Mesendoderm (in vitro differentiated cells): ENCODE measurements at places on chromosomes 12 and 14.

DNA sequence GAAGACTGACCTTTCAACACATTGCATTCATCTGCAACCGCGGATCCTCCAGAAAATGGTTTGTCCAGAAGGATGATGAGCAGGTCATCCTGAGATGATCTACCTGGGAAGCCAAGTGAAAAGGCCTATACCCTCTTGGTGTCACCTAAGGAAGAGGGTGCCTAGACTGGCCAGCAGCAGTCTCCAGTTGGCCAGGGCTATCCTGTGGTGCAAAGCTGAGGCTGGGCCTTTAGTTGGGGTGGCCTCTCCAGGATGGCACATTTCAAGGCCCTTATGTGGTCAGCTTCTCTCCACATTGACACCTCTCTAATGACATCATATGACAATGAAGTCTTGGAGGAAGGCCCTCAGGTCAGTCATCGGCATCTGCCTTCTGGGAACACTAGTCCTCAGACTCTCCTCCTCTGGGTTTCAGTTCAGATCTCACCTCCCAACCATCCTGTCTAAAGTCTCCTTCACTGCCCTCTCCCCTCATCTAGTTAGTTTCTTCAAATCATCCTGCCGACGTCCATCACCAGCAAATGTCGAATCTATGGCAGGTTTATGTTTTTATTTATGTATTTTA lies 3.3 kb upstream of the SLC22A17 start:
- DNase-seq = no peak

DNA sequence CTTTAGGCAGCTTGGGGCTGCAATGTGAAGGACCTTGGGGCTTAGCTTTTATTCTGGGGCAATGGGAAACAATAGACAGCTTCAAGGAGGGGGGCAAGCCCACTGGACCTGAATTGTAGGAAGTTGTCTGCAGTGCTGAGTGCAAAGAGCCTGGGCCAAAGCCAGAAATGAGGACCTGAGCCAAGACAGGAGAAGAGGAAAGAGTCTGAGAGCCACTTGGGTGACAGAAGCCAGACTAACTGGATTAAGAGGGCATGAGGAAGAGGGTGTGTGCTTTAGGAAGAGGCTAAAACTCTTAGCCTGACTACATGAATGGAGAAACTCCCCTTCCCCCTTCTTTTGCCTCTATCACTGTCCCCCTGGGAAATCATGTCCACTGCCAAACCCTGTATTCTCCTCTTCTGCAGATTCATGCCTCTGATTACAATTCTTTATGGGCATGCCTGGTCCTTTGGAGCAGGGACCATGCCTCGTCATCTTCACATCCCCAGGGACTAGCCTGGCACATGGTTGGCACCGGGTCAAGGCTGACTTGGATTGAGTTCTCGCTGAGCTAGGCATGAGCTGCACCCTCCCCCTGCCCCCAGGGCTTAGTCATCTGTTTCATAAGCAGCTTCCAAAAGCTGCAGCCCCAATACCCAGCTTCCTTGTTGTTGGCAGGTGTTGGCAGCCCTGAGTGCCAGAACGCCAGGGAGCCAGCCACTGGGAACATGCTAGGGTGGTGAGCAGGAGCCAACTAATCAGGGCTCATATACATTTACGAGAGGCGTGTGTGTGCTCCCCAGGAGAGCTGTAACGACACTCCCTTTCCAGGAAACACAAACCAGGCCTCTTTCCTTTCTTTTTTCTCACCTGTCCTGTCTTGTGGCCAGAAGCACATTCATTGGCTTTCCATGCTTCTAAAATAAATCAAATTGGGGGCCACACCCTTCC lies 27.7 kb upstream of the JDP2 start:
- DNase-seq = peak; percentile 34

- no peak for DNase-seq
Observed at GRCh38 chr14:59629444-59630287, 53.1 kb upstream of the CCDC175 start.

DNA sequence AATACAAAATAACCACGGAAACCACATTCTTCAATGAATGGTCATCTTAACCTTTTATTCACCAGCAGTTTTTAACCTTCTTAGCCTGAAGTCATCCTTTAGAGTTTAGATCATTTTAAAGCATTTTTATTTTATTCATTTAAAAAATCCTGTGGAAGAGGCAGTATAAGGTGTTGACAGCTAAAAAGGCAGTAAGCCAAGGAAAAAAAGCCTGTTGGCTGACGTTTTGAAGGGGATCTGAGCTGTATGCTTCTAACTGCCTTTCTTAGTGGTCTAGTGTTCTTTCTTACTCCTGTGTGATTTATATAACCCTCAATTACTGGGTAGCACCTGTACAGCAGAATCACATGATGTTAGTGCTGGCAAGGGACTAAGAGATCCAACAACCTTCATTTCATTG lies 438.3 kb upstream of the SEL1L start:
- DNase-seq = peak; percentile 5

DNA sequence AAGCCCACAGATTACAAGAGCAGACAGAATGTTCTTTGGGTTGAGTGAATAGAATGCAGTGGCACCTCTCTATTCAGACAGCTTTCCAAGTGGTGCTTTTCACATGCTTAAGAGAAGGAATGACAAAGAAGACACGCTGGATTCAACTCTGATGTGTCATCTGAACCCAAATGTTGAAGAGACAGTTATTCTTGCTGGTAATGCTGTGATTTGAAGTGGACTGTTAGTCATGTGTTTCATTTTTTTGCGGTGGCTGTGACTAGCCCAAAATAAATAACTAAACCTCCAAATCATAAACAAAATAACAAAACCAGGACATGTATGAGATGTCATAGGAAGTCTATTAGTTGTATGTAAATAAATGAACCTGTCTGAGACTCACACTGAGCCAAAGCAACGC lies 391.8 kb upstream of the PRICKLE1 start:
- peak; percentile 64 for DNase-seq

GRCh38 chr12:108657130-108657745 lies 23.5 kb upstream of the SELPLG start:
- DNase-seq = no peak

- DNase-seq = no peak
Observed at GRCh38 chr12:132477017-132477702, 12.8 kb upstream of the FBRSL1 start.
